Left lobe of liver (tissue), 2 donors: ENCODE measurements at places on chromosomes 12 and 14.
A peak's percentile ranks its signal among the peaks of the same experiment; 100 is the strongest.

DNA sequence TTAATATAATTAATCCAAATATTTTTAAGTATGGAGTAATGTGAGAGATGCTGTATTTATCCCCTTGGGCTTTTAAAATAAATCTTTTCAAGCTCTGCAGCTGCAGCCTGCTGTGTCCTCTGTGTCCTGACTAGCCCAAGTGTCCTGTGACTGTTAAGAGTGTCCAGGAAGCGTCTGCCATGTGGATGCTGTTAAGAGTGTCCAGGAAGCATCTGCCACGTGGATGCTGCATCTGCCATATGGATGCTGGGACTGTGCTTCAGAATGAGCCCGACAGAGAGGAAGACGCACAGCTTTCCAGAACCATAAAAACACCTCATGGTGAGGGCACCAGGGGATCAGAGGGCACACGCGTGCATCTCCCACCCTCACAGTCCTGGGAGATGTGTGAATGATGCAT is 307.2 kb downstream of the ADGRD1 start:
- DNase-seq: no peak

- no peak for DNase-seq
Measured at GRCh38 chr12:127300075-127300474, 966.9 kb upstream of the TMEM132C start.

GRCh38 chr14:76937181-76938091 is 91.1 kb downstream of the IRF2BPL start:
- no peak for DNase-seq

- peak; percentile 12 for DNase-seq
Measured at GRCh38 chr14:101020834-101021370, 117.4 kb upstream of the RTL1 start.

DNA sequence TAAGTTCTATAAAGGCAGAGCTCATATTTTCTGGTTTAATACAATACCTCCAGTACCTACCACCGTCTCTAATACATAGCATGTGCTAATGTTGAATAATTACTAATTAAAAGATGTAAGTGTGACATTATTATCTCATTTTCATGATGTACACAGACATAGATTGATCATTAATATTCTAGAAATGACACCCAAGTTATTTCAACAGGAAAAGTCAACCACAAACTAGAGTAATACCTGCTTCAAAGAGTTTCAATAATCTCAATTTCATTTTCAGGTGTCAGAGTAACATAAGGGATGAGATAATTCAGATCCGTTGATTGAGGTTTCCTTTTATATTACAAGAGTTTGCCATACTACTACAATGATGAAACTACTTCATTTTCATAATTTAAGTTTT is 388.9 kb downstream of the SOX5 start:
- no peak for DNase-seq

DNA sequence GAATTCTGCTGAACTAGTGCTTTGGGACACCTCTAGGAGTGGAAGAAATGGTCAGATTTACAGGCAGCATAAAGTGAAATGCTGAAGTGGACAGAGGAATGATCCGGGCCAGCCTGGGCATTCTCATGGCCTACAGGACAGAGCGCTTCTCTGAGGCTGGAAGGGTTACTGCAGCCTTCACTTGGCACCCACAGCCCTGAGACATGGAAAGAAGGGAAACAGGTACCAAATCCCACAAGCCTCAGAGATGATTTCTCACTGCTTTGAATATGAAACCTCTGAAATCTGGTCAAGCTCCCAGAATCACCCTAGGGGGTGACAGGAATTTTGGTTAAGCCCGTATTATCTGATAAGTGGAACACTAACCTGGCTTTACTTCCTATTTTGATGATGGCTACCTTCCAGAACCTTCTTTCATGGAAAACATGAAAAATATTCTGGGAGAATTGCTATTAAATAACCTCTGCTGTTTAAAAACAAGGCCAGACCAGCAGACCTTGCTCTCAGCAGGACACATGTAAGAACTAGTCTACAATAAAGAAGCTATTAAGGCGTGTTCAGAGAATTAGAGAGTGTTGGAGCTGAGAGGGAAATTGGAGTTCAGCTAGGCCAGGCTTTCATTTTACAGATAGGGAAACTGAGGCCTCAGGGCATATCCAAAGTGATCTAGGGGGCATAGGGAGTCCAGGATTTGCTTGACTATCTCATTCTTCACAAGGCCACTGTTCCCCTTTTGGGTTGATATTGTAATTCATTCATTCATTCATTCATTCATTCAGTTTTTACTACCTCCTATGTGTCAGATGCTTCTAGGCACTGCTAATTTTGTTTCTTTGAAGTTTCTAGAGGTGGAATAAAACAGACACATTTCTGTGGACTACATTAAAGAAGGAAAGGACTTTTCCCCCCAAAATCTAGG is 281.5 kb downstream of the ZFP36L1 start:
- DNase-seq: no peak

- no peak for DNase-seq
Measured at GRCh38 chr12:89927226-89927698, 218.6 kb upstream of the ATP2B1 start.

- peak; percentile 78 for DNase-seq
Measured at GRCh38 chr12:124992874-124993625, 395 bp upstream of the BRI3BP start.

DNA sequence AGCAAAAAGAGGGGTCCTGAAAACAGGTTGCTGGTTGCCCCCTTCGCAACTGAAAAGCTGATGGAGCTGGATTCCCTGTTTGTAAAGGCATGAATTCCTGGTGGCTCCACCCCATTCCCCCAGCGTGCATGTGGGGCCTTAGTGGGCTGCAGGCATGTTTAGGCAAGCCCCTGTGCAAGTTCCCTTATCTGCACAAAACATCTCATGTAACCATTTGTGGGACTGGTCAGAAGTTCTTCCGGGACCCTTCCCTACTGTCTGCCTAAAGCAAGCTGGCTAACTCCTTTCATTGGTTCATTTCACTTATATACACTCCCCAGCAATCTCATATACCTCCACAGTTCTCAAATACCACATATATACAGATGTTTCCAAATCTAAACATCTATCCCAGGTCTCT is 24.0 kb upstream of the HIGD1C start:
- DNase-seq: no peak

DNA sequence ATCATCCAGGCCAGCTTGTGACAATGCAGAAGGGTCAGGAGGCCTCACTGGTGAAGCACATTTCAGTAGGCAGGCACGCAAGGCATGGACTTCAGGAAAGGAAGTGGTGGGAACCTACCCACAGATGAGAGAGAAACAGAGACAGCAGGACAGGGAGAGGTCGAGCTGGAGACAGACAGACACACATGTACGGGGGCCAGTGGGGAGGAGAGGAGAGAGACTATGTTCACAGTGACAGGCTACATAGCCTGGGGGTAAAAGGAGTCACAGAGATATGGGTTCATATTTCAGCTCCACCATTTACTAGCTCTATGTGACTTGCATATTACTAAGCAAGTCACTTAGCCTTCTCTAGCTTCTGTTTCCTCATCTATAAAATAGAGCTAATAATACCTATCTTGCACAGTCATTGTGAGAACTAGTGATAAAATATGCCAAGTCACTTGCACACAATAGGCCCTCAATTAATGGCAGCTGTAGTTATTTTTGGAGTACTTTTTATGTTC is 91.1 kb upstream of the FUT8 start:
- no peak for DNase-seq

DNA sequence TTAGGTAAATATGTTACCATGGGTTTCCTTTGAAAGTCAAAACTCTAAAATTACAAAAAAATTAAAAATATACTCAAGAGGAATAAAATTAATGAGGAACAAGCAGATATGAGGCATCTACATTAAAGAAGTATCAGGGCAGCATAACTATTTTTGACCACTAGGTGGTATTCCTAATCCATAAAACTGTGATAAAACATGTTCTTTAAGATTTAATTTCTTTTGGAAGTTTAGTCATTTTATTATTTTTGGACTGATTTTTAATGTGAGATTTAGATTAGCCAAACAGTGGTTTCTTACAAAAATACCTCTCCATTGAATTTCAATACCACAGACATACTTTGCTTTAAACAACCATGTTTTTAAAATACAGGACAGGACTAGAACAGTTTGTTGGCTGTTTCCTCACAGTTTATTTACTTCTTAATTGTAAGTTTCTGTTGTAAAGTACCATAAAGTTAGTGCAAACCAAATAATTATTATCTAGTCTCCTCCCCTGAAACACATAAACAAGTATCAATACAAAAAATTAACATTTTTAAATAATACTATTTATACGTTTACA is 49.8 kb downstream of the NTS start:
- DNase-seq: no peak

- no peak for DNase-seq
Measured at GRCh38 chr14:29301571-29301970, 535.0 kb downstream of the FOXG1 start.

DNA sequence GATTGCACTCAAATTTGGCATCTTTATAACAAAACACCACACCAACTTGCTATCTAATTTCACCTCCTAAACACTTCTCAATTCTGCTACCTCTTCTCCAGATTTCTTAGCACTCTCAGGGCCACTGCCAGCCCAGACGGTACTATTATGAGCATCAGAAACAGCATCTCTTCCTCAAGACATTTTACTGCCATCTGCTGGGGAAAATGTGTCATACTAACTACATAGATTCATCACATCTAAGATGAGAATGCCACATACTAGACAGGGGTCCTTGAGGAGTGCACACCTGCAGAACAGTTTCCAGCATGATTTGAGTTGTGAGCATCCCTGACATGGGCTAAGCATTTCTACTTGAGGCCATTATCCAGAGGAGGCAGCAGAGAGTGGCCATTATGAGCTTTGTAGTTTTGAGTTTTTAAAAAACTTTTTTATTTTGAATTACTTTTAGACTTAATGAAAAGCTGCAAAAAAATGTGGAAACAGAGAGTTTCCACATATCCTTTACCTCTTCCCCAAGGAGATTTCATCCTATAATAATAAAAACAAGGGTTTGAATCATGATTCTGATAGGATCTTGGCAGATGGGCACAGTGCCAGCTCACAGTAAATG is 15.1 kb upstream of the GRIP1 start:
- DNase-seq: no peak

- no peak for DNase-seq
Measured at GRCh38 chr12:121610239-121611149, 15.8 kb upstream of the ORAI1 start.

DNA sequence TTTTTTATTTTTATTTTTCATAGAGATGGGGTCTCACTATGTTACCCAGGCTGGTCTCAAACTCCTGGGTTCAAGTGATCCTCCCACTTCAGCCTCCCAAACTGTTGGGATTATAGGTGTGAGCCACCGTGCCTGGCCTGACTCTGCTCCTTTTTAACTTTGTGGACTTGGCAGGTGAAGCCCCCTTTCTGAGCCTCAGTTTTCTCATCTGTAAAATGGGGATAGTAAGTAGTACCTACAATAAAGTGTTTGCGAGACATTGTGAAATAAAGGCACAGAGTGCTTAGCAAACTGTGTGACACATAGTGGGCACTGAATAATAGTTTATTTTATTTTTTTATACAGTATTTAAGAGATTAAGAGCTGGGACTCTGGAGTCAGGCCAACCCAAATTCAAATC is 21.1 kb upstream of the MED13L start:
- no peak for DNase-seq

GRCh38 chr12:64911081-64911480 is 86.6 kb downstream of the TBC1D30 start:
- DNase-seq: no peak

- no peak for DNase-seq
Measured at GRCh38 chr12:93980711-93981110, 167.7 kb upstream of the PLXNC1 start.

GRCh38 chr12:101885912-101886561 is 8.7 kb downstream of the DRAM1 start:
- no peak for DNase-seq

DNA sequence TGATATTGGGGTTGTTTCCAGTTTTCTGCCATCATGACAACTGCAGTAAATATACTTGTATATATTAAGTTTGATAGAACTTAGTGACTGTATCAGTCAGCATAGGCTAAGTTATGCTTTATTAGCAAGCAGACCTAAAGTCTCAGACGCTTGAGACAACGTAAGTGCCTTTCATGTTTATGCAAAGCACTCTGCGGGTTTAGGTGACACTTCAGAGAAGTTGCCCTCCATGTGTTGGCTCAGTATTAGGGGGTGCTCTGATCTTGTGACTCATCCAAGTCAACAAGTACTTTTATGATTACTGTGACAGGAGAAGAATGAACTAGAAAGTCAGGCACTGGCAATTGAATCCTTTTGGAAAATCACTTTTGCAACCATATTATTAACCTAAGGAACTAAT is 13.3 kb upstream of the OTOGL start:
- no peak for DNase-seq

GRCh38 chr12:57765698-57766463 is 997 bp downstream of the CYP27B1 start:
- no peak for DNase-seq

- no peak for DNase-seq
Measured at GRCh38 chr12:131894981-131895639, 688 bp downstream of the ULK1 start.

DNA sequence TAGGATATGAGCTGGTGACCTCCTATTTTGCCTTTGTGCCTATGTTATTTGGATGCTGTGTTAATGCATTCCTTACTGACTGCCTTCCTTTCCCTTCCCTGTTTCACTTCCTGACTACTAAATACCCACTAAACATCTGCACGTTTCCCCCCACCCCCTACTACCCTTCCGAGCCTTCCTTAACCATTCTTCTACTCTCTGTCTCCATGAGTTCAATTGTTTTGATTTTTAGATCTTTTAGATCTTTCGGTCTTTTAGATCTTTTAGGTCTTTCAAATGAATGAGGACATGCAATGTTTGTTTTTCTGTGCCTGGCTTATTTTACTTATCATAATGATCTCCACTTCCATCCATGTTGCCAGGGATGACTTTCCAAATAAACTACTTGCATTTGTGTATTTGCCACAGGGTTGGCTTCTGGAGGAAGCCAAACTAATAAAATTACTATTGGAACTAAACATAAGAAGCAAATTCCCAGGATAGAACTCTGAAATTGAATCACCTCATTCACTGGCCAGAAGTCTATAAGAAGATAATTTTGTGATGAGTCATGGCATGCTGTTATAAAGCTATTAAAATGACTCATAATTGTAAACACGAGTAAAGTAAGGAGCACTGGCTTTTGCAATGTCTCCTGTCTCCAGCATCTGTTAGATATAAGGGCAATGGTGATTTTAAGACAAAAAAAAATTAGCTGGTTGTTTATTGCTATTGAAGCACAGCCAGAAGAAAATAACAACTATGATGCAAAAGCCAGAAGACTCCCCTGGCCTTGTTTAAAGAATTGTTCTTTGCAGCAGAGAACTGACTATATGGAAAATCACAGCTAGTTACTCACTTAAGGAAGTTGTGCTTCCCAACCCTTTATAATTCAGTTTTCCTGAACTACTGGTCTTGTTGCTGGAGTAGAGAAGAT is 586.3 kb downstream of the LRFN5 start:
- DNase-seq: no peak
